Cardiac muscle cell (in vitro differentiated cells and primary cell): ENCODE measurements at places on chromosomes 6 and 20. TPM values are rescaled to one million over a fixed set of nuclear protein-coding genes. Genes with fewer than 3 reads are reported as not detected.

- no peaks in the 10 kb centered on the region for H3K27me3 ChIP-seq
- H3K4me3 ChIP-seq = no peak overlapping the region
Observed at GRCh38 chr6:148611213-148611612, 135.6 kb upstream of the UST start.

PAX1 gene
- total RNA-seq = not detected in 2 replicates

DNA sequence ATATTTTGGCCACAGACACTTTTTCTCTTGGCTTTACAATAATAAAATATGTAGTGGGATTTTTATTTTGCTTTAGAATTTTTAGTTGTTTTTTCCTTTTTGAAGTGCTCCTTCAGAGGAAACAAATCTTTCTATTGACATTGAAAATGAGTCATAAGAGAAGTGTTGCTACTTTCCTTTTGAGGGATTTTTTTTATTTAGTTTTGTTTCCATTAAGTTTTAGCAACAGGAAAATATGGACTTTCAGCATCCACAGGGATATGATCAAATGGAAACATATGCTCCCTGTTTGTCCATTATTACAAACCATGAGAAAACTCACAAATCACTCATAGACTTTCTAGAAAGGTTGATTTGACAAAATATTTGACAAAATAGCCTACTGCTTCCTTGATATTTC lies 65.3 kb upstream of the BMP2 start:
- H3K4me1 ChIP-seq = peaks cover 32% of the 10 kb centered on the region
- no peaks in the 10 kb centered on the region for H3K36me3 ChIP-seq
- H3K4me3 ChIP-seq = no peak overlapping the region
- DNase-seq = no peak
- no peaks in the 10 kb centered on the region for H3K27me3 ChIP-seq
- no peak overlapping the region for H3K27ac ChIP-seq

COL19A1 gene
- 0.11 and 0.27 TPM in 2 replicates for total RNA-seq

GRCh38 chr6:51277474-51277873 lies 458.8 kb downstream of the TFAP2B start:
- no peak overlapping the region for H3K4me3 ChIP-seq
- H3K36me3 ChIP-seq = no peaks in the 10 kb centered on the region
- no peaks in the 10 kb centered on the region for H3K4me1 ChIP-seq
- no peak for DNase-seq
- H3K27me3 ChIP-seq = no peaks in the 10 kb centered on the region

- peaks cover 43% of the 10 kb centered on the region for H3K27me3 ChIP-seq
- H3K4me3 ChIP-seq = no peak overlapping the region
- peaks cover 14% of the 10 kb centered on the region for H3K36me3 ChIP-seq
- no peak overlapping the region for H3K27ac ChIP-seq
Observed at GRCh38 chr6:107635057-107635515, 145.2 kb downstream of the SOBP start.

- H3K36me3 ChIP-seq = no peaks in the 10 kb centered on the region
- no peak overlapping the region for H3K4me3 ChIP-seq
- no peak overlapping the region for H3K27ac ChIP-seq
- H3K4me1 ChIP-seq = peaks cover 3% of the 10 kb centered on the region
- no peak for DNase-seq
- no peaks in the 10 kb centered on the region for H3K27me3 ChIP-seq
Observed at GRCh38 chr6:14726816-14727493, 518.9 kb upstream of the JARID2 start.

DNA sequence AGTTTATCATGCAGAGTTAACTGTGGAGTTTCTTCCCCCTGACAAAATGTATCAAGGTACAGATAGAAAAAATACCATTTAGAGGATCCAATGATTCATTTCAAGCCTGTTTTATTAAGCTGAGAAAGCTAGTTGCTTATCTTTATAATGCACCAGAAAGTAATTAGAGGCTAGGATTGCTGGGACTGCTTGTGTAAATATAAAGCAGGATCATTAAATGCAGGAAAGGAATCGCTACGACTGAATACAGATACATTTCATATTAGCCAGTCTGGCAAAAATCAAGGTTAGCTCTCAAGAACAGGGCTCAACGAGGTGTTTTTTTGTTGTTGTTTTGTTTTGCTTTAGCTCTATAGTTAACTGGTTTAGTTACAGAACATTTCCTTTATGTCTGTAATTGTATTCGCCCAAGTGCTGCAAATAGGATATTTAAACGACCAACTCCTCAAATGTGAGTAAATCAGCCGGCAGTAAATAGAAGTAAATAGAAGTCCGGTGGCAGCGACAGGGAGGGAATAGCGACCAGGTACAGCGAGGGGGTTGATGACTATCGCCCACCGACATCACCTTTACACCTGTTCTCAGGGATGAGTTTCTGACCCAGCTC lies 748 bp downstream of the UBE2J1 start:
- H3K27ac ChIP-seq = peak overlapping the region; percentile 98
- no peaks in the 10 kb centered on the region for H3K36me3 ChIP-seq
- H3K4me1 ChIP-seq = peaks cover 31% of the 10 kb centered on the region

GPX5 gene
- 0.30 and 1.1 TPM in 2 replicates for total RNA-seq

- peaks cover 17% of the 10 kb centered on the region for H3K4me1 ChIP-seq
- peak overlapping the region; percentile 43 for H3K4me3 ChIP-seq
- no peaks in the 10 kb centered on the region for H3K36me3 ChIP-seq
- peaks cover 55% of the 10 kb centered on the region for H3K27me3 ChIP-seq
Observed at GRCh38 chr6:166008441-166009369, 158.9 kb downstream of the TBXT start.

CGA gene
- 0.53 TPM in 1 of 2 replicates, not detected in the other for total RNA-seq

RIMS4 gene
- total RNA-seq = 4.3 and 5.3 TPM in 2 replicates

GRCh38 chr6:46584586-46584985 lies 68.0 kb downstream of the CYP39A1 start:
- H3K4me3 ChIP-seq = no peak overlapping the region
- no peaks in the 10 kb centered on the region for H3K36me3 ChIP-seq
- H3K4me1 ChIP-seq = no peaks in the 10 kb centered on the region
- no peaks in the 10 kb centered on the region for H3K27me3 ChIP-seq
- DNase-seq = no peak
- H3K27ac ChIP-seq = no peak overlapping the region

SIRPB1 gene
- not detected in 2 replicates for total RNA-seq

OOEP gene
- total RNA-seq = not detected in 2 replicates

CRISP2 gene
- total RNA-seq = not detected in 2 replicates

HM13 gene
- 49.8 and 62.6 TPM in 2 replicates for total RNA-seq

DNA sequence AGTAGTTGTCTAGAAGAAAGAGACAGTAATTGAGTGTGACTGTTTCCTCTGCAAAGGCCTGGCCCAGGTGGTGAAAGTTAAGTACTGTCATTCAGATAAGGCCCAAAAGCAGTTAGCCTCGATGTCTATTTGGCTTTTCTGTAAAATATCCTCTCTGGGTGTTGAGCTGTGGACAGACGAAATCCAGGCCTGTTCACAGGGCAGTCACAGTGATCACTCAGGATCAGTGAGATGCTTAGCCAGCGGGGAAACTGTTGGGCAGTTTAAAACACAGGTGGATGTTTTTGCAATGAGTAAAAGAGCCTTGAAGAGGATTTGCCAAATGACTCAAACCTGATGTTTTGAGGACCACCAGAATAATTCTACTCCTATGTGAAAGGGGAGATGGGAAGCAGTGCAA lies 22.0 kb upstream of the PRDM1 start:
- no peak overlapping the region for H3K4me3 ChIP-seq
- no peaks in the 10 kb centered on the region for H3K36me3 ChIP-seq
- peaks cover 25% of the 10 kb centered on the region for H3K4me1 ChIP-seq
- peaks cover 4% of the 10 kb centered on the region for H3K27me3 ChIP-seq
- H3K27ac ChIP-seq = peak overlapping the region; percentile 5

GRCh38 chr6:33583591-33584155 lies 3.6 kb upstream of the BAK1 start:
- no peak for DNase-seq
- H3K4me1 ChIP-seq = peaks cover 6% of the 10 kb centered on the region
- H3K27ac ChIP-seq = no peak overlapping the region
- H3K36me3 ChIP-seq = no peaks in the 10 kb centered on the region
- H3K4me3 ChIP-seq = no peak overlapping the region

DNA sequence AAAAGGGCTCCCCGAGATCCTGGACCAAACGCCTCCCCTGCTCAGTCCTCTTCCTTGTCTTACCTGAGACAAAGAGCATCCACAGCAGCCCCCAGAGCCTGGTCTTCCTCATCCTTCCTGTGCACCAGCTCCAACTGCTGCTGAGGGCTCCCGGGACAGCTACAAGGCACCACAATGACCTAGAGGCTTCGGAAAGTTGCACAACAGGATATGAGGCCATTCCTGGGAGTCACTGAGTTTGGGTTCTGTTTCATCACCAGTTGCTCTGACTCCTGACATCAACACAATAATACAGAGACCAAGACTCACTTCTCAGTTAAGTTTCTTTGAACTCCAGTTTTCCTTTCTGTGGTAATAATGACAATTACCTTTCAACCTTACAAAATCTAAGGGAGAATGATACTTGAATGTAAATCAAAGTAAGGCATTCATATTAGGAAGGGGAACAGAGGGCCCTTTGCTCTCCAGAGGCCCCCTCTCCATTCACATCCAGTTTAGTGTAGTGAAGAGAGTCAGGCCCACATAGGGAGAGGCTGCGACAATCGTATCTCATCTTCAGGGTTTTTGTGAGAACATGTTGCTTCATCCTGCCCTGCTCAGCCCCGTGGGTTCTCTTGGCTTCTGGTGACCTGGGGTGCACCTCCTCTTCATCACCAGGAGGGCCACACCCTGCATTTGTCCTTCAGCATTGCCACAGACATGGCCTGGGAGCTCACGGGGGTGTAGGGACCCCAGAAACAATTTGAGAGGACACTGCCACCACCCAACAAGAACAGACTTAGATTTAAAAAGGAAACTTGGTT lies at the start of gene TREM1:
TSS of gene TREM1 (minus strand) at position 139 of the 803 bp plus-strand sequence. CDS start at position 112, 27 bp downstream.
- H3K4me1 ChIP-seq = peaks cover 29% of the 10 kb centered on the region
- DNase-seq = no peak
- no peaks in the 10 kb centered on the region for H3K36me3 ChIP-seq
- no peak within 1 kb of the TSS for H3K27ac ChIP-seq
- no peak within 1 kb of the TSS for H3K4me3 ChIP-seq

DNA sequence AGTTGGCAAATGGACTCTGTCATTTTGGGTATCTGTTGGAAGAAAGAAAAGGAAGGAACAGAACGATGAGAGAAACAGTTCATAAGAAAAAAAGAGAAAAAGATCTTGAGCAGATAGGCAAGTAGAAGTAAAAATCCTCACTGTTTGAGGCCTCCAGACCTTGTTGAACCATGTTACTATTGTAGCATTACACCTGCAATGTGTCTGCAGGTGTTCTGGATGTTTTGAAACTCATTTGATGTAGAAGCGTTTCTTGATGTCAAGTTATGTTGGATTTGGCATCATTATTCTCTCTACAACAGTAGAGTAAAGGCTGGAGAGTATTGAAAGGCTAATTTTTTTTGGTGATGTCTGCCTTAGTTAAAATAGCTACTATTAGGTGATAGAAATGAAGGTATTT lies 108.7 kb downstream of the CARMIL1 start:
- no peak for DNase-seq
- no peaks in the 10 kb centered on the region for H3K27me3 ChIP-seq
- no peak overlapping the region for H3K4me3 ChIP-seq
- no peak overlapping the region for H3K27ac ChIP-seq
- no peaks in the 10 kb centered on the region for H3K36me3 ChIP-seq
- H3K4me1 ChIP-seq = peaks cover 11% of the 10 kb centered on the region

- H3K27ac ChIP-seq = no peak overlapping the region
- peaks cover 5% of the 10 kb centered on the region for H3K4me1 ChIP-seq
- no peaks in the 10 kb centered on the region for H3K36me3 ChIP-seq
- no peak overlapping the region for H3K4me3 ChIP-seq
Observed at GRCh38 chr6:20716865-20717264, 182.6 kb downstream of the CDKAL1 start.

OPRM1 gene
- not detected in 2 replicates for total RNA-seq

DNA sequence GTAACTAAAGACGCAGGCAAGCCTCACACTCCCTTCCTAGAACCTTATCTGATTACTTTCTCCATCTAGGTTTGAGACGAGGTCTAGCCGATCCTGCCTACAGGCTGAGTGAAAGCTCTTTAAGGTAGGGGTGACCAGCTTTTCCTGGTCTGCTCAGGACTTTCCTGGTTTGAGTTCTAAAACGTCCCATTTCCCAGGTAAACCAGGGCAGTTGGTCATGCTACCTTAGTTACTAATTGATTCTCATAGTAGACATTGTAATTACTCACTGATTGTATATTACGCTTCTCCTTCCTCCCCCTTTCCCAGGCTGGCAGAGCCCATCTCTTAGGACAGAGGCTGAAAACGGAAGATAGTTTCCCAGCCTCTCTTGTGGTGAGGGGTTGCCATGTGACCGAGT lies 27.9 kb upstream of the RSPO4 start:
- DNase-seq = no peak
- H3K36me3 ChIP-seq = no peaks in the 10 kb centered on the region
- no peak overlapping the region for H3K4me3 ChIP-seq
- no peaks in the 10 kb centered on the region for H3K27me3 ChIP-seq

DNA sequence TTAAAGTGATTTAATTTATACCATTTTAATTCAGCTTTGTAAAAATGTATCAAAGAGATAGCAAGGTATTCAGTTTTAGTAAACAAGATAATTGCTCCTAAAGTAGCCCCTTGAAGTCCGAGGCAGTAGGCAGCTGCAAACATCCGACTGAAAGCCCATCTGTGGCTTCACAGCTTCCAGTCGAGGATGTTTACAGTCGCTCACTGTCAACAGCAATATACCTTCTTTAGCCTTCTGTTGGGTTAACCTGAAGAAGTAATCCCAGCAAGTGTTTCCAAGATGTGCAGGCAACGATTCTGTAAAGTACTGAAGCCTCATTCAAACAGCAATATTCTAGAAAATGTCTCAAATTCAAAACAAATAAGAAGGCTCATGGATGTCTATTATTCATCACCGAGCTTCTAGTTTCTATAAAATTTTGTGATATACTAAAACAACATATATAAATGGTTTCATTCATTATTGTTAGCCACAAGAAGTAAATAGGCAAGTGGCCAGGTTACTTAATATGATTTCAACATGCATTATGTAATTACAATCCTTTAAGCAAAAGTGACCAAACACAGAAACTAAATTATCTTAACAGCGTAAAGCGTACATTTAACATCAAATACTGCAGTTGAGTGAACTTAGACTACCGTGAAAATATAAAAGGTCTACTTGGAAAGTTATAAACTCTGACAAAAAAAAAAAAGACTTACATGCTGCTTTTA lies 115.0 kb downstream of the OGFRL1 start:
- no peak for DNase-seq
- H3K27me3 ChIP-seq = no peaks in the 10 kb centered on the region
- peak overlapping the region; percentile 49 for H3K27ac ChIP-seq
- H3K36me3 ChIP-seq = no peaks in the 10 kb centered on the region
- no peak overlapping the region for H3K4me3 ChIP-seq
